ENCODE measurements at places on chromosomes 6 and 20.
A peak's percentile ranks its signal among the peaks of the same experiment; 100 is the strongest.

GRCh38 chr20:31707994-31708735 is 14.5 kb downstream of the BCL2L1 start:
- no peak for DNase-seq

GRCh38 chr6:108497883-108498282 is 62.8 kb upstream of the FOXO3 start:
- peak; percentile 5 for DNase-seq

- DNase-seq, result no peak
These were observed 36.8 kb upstream of the GSTA3 start for GRCh38 chr6:52946306-52946705.

- no peak for DNase-seq
These were observed 87.3 kb downstream of the CEP57L1 start for GRCh38 chr6:109182578-109182977.

DNA sequence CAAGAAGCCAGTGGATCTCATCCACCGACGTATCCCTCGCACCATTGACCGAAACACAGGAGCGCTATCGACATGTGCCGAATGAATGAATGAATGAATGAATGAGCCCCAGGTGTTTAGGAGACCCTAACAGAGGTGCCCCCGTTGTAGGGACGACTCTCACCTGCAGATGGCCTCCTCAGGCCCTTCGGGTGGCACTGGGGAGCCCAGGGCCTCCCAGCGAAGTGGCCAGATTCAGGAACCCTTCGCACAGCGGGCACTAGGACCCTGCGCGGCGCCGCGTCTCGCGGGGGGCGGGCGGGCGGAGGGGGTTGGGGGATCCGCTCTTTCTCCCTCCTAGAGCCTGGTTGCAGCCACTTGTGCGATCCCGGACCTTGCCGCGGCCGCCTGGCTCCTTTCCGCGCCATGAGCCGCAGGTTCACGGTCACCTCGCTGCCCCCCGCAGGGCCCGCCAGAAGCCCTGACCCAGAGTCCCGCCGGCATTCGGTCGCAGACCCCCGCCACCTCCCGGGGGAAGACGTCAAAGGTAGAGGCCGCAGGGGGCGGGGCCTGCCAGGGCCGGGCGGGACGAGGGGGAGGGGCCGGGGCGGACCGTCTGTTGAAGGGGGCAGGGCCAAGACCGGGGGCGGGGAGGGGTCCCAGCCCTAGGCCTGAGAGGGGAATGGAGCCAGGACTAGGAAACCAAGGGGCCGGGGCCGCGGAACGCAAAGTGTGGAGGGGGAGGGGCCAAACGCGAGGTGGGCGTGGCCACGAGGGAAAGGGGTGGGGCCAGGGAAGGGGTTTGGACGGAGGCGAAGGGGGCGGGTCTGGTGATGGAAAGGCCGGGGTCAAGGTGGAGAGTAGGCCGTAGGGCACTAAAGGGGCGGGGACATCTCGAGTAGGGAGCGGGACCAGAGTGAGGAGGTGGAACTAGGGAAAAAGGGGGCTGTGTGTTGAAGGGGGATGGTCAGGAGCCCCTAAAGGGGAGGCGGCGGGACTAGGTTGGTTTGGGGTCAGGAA is 7.4 kb upstream of the SLC12A5 start:
- peak; percentile 78 for DNase-seq

GRCh38 chr6:4021854-4022695 is 56.9 kb downstream of the FAM217A start:
- DNase-seq, result no peak

DNA sequence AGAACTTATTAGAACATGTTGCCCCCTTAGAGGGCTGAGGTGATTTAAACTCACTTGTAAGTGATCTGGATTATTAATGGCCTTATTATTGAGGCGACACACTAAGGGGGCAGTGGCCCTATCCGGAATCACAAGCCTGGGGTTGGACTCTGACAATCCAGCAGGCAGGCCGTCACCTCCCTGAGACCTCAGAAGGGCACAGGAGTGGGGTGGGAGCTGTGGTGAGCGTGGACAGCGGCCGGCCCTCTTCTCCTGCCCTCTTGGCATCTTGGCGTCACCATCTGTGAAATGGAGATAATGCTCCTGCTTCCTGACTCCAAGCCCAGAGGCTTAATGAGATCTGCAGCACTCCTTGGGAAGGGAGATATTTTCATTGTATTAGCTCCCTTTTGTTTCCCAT is 15.6 kb upstream of the UQCC2 start:
- no peak for DNase-seq

- DNase-seq, result no peak
These were observed 39.0 kb upstream of the HBS1L start for GRCh38 chr6:135093578-135093977.

- no peak for DNase-seq
These were observed 18.3 kb downstream of the ARHGAP18 start for GRCh38 chr6:129691709-129692108.

- no peak for DNase-seq
These were observed 22.6 kb downstream of the RSPH3 start for GRCh38 chr6:158977382-158977781.

GRCh38 chr6:10310826-10311225 is 104.0 kb downstream of the TFAP2A start:
- no peak for DNase-seq

DNA sequence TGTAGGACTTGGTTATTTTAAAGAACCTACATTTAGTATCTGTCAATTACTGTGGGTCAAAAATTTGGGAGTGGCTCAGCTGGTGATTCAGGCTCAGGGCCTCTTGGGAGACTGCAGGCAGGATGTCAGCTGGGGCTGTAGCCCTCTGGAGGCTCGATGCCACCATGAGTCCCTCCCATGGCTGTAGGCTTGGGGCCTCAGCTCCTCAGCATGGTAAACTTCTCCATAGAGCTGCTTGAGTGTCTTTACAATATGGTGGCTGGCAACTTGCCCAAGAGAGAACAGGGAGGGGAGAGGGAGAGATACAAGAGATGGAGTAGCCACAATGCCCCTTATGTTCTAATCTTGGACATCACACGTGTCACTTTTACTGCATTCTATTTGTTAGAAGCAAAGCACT is 470.4 kb downstream of the CDH26 start:
- no peak for DNase-seq

DNA sequence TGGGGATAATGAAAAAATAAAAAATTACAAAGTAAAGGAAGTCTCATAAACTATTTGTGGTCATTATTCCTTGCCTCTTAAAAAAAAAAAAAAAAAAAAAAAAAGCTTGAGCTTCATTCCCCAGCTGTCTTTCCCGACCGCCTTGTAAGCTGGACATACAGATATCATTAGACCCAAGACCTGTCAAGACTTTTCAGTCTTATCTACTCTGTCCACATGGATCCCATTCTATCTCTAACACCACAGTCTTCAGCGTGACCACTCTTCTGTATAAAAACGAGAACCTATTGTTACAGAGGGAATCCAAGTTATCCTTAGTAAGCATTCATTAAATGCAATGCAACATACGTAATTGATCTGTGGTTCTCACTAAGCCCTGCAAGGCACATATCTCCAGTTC is 423.5 kb downstream of the MEI4 start:
- no peak for DNase-seq

DNA sequence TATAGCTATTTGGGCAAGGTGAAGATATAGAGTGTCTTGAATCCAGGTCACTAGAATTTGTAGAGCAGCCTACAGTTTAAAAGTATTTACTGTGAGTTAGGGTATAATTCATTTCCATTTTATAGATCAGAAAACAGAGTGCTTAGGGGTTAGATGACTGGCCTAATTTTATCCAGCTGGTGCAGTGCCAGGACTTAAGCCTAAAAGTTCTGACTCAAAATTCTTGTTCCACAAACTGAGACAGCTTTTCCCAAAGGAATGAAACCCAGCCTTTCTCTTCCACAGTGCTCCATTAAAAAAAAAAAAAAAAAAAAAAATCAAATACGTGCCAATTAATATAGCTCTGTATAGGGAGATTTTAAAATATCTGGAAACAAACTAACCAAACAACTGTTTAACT is 441.0 kb upstream of the MARCKS start:
- DNase-seq, result no peak

DNA sequence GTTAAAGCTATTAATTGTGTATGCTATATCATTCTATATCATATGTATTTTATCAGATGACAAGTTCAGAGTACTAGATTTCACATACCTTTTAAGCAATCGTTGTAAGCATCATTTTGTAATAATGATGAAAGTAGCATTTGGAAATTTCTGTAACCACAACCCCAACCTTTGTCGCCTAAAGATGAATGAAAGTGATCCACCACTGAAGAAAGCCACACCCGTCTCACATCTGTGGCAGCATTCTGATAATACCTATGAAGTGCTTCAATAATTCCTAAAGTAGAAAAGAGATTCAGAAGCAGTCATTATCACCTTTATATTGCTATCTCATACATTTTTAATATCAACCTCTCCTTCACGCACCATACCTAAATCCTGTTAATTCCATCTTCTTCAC is 16.6 kb downstream of the ZUP1 start:
- DNase-seq, result no peak

DNA sequence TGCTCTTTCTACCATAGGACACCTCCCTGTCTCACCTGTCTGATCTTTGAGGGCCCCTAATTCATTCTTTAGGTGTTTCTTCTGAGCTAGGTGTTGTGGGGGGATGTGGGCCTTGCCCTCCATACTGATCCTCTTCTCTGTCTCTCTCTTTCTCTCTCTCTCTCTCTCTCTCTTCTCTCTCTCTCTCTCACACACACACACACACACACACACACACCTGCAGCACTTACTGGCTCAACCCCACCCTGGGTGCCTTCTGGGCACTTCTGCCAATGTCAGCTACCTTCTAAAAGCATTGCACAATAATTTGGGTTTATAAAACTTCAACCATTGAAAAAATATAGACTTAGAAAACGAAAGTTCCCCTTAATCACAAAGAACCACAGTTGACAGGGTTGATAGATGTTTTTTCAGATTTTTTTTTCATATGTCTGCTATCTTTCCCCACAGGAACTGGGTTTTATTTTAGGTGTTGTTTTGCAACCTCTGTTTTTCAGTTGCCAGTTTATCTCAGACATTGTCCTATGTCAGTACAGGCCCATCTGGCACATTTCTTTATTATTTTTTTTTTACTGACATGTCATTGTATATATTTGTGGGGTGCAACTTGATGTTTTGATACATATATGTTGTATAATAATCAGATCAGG is 28.1 kb downstream of the PKIG start:
- DNase-seq, result no peak

DNA sequence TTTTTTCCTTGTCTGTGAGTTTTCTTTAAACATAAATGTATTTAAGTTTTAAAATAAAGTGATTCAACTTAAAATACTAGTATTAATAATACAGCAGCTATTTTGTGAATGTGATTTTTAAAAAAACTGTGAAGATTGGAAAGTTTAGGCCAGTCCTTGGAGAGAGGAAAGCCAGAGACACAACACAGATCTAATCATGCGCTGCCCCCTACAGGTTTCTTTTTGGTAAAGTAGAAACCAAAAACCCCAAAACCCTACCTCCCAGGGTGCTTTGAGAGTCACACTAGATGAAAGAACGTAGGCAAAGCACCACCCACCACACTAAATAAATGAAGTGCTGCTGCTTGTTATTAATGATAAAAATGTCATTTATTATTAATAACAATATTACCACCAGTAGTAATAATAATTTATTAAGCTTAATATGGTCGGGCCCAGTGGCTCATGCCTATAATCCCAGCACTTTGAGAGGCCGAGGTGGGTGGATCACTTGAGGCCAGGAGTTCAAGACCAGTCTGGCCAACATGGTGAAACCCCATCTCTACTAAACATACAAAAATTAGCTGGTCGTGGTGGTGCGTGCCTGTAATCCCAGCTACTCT is 33.7 kb downstream of the SLC9A8 start:
- peak; percentile 48 for DNase-seq

DNA sequence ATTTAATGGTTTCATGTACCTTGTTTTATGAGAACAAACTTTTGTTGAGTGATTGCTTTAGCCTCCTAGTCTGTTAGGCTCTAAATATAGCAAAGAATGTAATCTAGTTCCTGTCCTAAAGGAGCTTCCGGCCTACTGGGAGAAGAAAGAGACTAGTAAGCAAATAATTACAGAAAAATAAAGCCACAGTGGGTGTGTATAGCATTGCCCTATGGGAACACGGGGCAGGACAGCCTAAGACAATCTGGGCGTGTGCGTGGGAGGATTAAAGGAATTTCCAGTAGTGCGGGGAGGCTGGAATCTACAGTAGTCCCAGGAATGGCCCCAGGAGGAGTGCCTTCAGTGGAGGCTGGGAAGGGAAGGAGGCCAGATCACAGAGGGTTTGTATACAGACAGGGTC is 98.1 kb upstream of the AKAP12 start:
- no peak for DNase-seq

- no peak for DNase-seq
These were observed 24.5 kb downstream of the HLA-F start for GRCh38 chr6:29747688-29748250.

DNA sequence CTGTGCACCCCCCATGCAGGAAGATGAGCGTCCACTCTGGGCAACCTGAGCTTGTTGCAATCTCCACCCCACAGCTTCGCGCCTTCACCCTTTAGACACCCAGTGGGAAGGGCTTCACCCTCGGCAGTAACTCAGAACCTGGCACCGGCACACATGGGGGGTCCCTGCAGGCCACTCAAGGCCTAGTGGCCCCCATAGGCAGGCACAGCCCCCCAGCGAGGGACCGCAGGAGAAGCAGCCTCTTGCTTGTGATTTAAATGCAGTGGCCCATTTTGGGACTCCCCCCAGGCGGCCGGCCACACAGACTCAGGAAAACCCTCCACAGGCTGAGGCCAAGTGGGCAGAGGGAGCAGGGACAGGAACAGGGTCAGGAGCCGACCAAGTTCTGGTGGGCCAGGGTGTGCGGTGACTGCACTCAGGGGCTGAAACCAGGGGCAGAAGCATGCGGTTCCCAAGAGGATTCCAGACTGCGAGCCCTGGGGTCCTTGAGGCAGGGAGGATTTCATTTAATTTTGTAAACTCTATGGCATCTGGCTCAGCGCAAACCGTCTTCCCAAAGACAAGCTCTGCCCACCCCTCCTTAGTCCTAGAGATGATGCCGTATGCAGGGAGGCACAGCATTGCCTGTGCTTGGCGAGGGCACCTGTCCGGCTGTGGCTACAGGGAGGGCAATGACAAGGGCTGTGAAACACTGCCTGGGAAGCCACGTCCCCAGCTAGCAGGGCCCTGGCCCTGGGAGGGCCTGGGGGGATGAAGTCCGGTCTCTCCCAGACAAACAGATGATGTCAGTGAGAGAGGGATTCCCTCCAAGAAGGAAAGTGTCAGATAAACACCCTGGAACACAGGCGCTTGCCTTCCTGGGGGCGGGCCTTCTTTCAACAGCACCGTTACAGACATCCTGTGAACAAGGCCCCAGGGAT is 52.9 kb upstream of the GPR31 start:
- DNase-seq, result no peak

DNA sequence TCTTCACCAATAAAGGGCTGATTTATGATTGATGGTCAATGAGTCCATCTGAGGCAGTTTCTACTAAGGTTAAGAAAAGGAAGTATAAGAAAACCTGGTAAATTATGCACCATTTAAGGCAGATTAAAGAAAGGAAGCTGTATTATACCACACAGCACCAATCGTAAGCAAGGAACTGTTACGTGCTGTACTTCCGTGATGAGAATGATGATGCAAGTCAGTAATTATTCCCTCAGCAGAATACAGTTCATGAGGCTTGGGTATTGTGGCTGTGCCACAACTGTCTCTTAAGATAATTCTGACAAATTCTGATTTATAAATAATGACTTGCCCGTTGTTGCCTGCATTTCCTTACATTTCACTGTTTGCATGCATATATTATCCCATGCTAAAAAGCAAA is 699.0 kb downstream of the HDGFL1 start:
- DNase-seq, result no peak

GRCh38 chr6:90429713-90430112 is 133.1 kb upstream of the BACH2 start:
- DNase-seq, result no peak

GRCh38 chr6:15642276-15642675 is 20.6 kb downstream of the DTNBP1 start:
- no peak for DNase-seq

All from activated T-cell treated with anti-CD3 and anti-CD28 coated beads, Interleukin-2, amount 50 U/mL, for 72 hours (primary cell).